Stimulated activated naive CD4-positive, alpha-beta T cell (primary cell): ENCODE measurements at places on chromosomes 7 and 10.

- DNase-seq = no peak
These were observed 464.4 kb upstream of the MBL2 start for GRCh38 chr10:53236941-53237340.

DNA sequence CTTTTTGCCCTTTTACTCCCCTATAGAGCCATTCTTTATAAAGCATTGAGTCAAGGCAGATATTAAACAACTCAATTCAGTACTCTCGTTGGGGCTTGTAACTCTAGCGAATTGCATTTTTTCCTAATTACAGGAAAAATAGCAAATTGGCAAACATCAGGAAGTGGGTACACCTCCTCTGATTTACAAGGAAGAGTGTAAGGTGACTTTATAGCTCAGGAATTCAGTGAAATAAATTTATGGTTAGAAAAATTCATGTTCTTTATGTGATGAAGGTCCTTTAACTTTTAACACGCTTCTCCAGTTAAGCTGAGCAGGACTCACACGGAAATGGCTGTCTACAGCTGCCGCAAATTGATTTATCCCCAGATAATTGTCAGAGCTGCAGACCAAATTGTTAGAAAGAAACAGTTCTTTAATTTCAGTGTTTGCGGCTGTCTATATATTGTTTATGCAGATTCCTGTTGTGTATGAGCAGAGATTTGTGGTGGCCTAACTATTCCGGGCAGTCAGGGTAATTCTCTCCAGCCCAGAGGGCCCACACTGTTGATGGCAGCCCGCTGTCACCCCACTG, 151.1 kb upstream of the MKI67 start:
- no peak for DNase-seq

- no peak for DNase-seq
These were observed 411.6 kb downstream of the PARD3 start for GRCh38 chr10:34403512-34403911.

DNA sequence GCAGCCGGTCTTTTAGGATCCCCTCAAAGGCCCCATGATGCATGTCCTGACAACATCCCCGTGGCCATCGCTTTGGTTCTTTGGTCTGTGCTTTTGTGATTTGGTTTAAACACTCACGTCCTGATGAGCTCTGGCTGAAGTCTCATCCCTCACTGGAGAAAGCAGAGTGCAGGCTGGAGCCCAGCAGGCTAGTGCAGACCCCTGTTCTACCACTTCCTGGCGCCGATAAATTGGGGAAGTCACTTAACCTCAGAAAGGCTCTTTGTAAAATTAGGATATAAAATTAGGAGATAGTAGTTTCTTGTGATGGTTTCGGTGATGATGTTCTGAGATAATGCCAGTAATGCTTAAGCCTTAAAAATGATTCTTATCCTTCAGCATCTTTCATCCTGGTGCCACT, 307.6 kb downstream of the GFRA1 start:
- DNase-seq = no peak

- no peak for DNase-seq
These were observed 42.4 kb downstream of the TNS3 start for GRCh38 chr7:47539398-47540052.

DNA sequence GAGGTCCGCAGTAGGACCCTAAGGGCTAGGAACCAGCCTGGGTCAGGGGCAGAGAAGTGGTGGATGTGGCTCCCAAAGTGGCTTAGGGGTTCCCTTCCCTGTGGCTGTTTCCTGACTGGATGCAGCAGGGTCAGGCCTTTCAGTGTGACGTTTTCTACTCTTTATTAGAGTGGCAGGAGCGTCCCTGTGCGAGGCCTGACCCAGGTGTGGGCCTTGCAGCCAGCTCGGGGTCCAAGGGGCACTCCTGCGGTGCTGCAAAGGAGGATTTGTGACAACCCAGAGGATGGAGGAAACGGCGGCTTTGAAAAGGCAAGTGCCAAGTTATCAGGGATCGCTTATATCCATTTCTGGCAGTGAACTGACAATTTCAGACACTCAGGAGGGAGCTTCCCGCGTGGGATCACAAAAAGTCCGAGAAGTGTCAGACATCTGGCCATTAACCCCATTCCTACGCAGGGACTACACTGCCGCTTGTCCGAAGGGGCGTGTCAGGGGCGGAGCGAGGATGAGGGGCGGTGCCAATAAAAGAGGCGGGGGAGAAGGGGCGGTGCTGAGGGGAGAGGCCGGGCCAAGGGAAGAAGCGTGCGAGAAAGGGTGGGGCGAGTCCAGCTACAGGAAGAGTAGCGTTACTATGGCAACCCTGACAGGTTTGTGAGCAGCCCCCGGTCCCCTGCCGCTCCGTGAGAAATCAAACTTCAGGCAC, 98.8 kb upstream of the ZNF722 start:
- peak; percentile 89 for DNase-seq

DNA sequence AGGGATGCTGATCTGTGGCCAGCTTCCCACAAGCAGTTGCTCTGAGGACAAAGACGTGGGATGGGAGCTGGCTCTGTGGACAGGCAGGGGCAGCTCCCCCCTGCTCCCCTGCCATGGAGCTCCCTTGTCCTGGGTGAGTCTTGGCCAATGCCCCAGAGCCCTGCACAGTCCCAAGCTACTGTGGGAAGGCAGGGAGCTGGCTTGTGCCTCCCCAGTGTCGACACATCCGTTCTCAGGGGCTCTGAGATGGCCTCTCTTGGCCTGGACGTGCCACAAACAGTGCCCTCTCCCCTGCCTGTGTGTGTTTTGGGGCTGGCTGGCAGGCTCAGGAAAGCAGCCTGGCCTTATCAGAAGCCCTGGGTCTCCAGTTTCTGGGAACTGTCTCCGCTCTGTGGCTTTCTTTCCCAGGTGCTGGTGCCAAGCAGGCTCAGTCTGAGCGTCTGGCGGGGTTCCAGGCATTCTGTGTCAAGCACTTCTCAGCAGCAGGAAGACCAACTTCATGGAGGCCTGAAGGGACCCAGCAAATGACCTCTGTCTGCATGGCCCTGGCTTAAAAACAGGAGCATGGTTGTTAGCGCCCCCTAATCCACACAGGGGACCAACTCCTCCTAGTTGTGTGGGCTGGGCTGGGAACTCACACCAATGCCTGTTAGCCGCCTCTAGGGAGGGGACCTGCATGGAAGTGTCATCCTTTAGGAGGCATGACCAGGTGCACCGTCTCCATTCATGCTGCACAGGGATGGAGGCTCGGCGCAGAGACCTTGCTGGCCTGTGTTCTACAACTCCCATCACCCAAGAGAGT, 375.2 kb downstream of the RPS24 start:
- no peak for DNase-seq

DNA sequence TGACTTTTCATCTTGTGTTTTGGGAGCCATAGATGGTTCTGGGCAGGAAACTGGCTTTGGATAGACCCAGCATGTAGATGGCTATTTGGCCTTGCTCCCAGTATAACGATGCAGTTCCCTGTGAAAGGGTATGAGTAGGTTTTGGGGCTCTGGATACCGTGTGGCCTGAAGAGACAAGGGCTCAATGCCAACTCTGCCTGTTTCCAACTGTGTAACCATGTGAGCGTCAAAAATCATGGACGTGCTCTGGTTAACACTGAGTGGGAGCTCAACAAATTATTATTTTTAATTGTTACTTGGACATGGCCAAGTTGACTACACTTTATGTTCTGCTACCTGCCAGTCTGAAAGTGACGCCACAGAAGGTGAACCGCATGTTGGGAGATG, 41.8 kb downstream of the EGFR start:
- DNase-seq = no peak

DNA sequence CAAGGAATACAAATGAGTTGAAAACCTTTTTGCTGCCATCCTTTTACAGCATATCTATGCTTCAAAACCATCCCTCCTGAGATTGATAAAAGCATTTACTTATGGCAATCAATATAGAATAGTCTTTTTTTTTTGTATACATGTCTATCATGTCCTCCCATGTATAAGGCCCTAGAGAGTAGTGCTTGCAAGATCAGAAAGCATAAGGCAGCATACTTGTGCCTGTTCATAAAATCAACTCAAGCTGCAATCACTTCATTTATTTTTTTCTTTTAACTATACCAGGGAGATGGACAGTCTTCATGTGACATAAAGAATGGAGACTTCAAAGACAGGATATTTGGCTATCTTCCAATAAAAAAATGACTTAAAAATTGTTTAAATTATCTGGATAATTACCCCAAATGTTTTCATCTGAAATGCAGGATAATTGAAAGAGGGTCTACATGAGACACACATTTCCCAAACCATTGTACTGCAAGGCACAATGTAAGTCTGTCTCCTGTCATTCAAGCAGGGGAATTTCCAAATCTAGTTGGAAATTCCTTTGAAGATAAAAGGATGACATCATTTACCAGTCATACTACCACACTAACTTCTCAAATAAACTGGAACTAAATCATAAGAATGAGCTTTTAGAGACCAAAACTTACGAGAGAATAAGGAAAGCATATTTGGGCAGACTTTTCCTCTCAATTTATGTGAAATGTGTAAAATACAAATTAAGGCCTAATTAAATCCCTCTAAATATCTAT, 22.5 kb downstream of the LRRN3 start:
- no peak for DNase-seq

DNA sequence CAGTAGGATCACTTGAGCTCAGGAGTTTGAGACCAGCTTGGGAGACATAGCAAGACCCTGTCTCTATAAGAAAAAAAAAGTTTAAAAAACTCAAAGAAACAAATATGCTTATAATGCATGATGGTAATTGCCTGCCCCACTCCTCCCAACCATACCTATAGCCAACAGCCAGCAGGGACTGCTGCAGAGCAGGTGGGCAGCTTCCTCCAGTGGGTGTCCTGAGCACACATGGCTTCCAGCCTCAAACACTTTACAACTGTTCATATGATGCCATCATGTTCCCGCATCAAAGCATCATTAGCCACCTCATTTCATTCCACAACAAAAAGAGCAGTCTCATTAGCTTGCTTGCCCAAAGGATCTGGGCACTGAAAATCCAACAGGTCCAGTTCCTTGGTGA, 42.0 kb downstream of the ABLIM1 start:
- DNase-seq = no peak

DNA sequence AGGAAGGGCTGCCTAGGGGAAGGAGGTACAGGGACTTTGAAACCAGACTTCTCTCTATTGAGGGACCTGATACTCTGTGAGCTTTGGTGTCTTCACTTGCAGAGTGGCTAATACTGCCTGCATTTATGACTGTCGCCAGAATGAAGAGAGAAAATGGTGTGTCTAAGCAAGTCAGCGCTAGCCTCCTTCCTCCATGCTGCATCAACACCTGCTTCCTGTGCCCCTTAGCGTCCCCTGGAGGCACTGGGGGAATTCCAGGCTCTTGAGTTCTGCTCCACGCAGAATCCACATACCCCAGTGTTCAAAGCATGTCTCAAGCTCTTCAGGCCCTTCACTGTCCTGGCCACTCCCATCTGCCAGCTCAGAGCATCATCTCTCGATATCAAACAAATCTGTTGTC, 140.5 kb downstream of the PKD1L1 start:
- no peak for DNase-seq

DNA sequence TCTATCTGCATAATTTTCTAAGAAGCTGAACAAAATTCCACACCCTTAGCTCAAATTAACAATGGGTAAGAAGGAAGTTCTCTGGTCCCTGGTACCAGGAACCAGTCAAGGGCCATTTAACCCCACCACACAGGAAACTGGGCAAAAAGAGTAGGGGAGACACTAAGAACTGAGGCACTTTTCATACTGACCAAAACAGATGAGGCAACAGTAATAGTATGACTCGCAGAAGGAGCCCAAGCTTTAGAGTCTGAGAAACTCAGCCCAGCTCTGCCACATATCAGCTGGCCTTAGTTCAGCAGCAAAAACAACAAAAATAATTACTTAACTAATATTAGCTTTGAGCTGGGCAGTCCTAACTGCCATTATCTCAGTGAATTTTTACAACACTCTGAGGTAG, 221.2 kb downstream of the FAM107B start:
- no peak for DNase-seq

DNA sequence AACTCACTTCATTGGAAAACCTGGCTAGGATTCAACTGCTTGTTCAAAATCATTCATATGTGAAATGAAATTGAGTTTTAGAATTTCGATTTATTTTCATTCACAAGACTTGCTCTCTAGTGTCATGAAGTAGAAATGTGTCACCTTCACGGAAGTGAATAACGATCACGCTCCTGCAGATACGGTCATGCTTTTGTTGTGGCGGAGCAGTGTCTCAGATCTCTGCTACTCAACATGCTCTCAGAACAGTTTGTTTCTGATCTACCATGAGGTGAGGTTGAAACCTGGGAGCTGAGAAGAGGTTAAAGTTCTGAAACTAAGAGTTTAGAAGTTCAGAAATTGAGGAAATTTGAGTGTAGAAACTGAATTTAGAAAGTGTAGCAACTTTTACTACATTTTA, 13.8 kb upstream of the PITRM1 start:
- DNase-seq = peak; percentile 30

- no peak for DNase-seq
These were observed 417.0 kb downstream of the TYW1 start for GRCh38 chr7:67413670-67414069.

- DNase-seq = peak; percentile 98
These were observed at the start of gene PPRC1 for GRCh38 chr10:102132563-102133372. Gene PPRC1 (plus strand): TSS chr10:102133040. CDS start chr10:102133069, 29 bp downstream.

DNA sequence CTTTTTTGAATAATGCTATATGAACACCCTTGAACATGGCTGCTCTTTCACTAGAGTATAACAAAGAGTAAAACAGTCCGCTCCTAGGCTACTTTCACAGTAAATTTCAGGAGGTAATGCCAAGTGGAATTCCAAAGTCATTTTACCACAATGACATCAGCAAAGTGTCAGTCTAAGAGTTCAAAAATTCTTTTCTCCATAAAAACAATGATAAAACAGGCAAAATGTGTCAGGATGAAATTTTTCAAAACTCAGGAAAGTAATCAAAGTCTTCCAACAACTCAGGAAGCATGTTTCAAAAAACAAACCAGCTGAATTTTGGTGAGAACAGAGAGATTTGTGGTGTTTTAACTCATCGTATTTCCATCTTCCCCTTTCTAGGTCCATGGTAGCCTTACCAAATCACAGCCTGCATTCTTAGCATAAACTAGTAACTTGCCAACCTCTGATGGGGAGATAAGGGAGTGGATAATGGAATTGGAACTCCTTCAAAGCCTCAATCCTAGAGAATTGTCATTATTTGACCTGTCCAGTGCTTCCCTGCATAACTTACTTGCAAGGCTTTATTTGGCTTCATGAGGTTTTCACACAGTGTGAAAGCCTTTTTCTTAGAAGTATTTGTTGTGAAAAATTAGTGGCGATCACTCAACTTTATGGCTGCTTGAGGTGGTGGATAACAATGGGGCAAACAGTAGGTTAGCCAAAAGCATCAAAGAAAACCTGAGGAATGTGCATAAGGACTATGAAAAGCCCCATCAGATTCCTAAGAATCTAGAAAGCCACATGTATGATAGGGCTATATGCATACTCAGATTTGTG, 302.7 kb downstream of the HDAC9 start:
- no peak for DNase-seq

GRCh38 chr10:62512732-62513475, 138.7 kb downstream of the ZNF365 start:
- no peak for DNase-seq

- no peak for DNase-seq
These were observed 14.0 kb downstream of the ITPRIP start for GRCh38 chr10:104324221-104324686.

- no peak for DNase-seq
These were observed 48.6 kb upstream of the PPIF start for GRCh38 chr10:79298403-79299244.

GRCh38 chr10:94104316-94105000, 110.7 kb downstream of the PLCE1 start:
- no peak for DNase-seq
